HAP-1 (cell line): ENCODE measurements at places on chromosomes 3 and 15.

DNA sequence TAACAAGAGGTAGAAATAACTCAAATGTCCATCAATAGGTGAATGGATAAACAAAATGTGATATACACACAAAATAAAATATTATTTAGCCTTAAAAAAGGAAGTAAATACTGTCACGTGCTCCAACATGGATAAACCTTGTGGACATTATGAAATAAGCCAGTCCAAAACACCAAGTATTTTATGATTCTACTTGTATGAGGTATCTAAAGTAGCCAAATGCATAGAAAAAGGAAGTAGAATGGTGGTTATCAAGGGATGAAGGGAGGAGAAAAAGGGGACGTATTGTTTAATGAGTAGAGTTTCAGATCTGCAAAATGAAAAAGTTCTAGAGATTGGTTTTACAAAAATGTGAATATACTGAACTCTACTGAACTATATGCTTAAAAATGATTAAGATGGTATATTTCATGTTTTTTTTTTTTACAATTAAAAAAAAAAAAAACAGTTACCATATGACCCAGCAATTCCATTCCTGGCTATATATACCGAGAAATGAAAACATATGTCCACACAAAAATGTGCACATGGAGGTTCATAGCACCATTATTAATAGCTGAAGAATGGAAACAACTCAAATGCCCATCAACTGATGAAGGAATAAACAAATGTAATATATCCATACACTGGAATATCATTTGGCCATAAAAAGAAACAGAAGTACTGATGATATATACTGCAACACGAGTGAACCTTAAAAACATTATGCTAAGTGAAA, 29.1 kb upstream of the MAP6D1 start:
- no peak for DNase-seq

DNA sequence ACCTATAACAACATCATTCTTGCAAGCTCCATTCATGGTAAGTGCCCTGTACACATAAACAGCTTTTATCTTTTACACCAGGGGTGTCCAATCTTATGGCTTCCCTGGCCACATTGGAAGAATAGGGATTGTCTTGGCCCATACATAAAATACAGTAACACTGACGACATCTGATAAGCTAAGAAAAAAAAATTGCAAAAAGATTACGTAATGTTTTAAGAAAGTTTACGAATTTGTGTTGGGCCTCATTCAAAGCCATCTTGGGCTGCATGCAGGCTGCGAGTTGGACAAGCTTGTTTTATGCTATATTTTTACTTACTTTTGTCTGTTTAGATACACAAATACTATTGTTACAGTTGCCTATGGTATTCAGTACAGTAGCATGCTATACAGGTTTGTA, 31.6 kb downstream of the ZNF654 start:
- DNase-seq, result no peak

- DNase-seq, result no peak
These were observed 447.7 kb upstream of the DPPA4 start for GRCh38 chr3:109784852-109785631.

- no peak for DNase-seq
These were observed 7.1 kb downstream of the EIF4E3 start for GRCh38 chr3:71718072-71718471.

GRCh38 chr3:59286791-59287531, 237.1 kb upstream of the CFAP20DC start:
- DNase-seq, result no peak

- no peak for DNase-seq
These were observed 24.7 kb downstream of the RASGRF1 start for GRCh38 chr15:79065706-79066376.

DNA sequence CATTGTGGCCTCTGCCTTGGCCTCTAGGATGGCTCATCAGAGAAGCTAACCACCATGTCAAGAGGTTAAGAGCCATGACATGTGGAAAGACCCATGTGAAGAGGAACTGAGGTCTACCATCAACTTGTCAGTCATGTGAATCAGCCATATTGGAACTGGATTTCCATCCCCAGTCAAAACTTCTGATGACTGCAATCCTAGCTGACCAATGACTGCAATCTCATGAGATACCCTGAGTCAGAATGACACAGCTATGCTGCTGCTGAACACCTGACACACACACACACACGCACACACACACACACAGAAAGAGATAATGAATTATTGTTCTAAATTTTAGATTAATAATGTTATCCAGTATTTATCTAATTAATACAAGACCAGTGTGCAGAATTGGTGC, 337.5 kb upstream of the LMCD1 start:
- DNase-seq, result no peak

- DNase-seq, result no peak
These were observed 233.2 kb downstream of the RPLP1 start for GRCh38 chr15:69685512-69686452.
